ENCODE measurements at places on chromosomes 16 and 17.

- DNase-seq: no peak
Observed at GRCh38 chr16:6861815-6862477, 470.7 kb upstream of the RBFOX1 start.

- peak; percentile 12 for DNase-seq
Observed at GRCh38 chr17:3535253-3535995, 22.2 kb downstream of the TRPV3 start.

- no peak for DNase-seq
Observed at GRCh38 chr17:11932337-11932898, 64.9 kb downstream of the ZNF18 start.

GRCh38 chr17:67833946-67834631 lies 8.8 kb downstream of the BPTF start:
- DNase-seq: no peak

GRCh38 chr17:46139432-46140210 lies 53.6 kb downstream of the KANSL1 start:
- DNase-seq: no peak

GRCh38 chr17:59666235-59666634 lies 41.0 kb downstream of the PTRH2 start:
- DNase-seq: no peak

GRCh38 chr17:27667656-27668487 lies 36.9 kb downstream of the LGALS9 start:
- DNase-seq: no peak

DNA sequence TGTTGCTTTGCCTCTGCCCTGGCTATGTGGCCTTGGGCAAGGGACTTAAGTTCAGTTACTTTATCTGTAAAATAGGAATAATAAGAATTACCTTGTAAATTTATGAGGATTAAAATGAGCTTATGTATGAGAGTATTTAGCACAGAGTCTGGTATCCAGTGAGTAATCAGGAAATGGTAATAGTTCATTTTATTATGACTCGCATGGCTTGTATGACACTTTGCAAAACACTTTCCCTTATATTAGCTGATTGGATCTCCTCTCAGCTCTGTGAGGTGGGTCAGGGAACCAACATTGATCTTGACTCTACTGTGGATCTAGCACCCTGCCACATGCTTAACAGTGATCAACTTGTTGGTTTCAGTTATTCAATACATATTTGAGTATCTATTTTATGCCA lies 8.3 kb upstream of the CDH3 start:
- no peak for DNase-seq

GRCh38 chr17:19650826-19651225 lies 2.3 kb downstream of the ALDH3A2 start:
- no peak for DNase-seq

GRCh38 chr17:66965801-66966262 lies 1.3 kb downstream of the CACNG4 start:
- DNase-seq: no peak

DNA sequence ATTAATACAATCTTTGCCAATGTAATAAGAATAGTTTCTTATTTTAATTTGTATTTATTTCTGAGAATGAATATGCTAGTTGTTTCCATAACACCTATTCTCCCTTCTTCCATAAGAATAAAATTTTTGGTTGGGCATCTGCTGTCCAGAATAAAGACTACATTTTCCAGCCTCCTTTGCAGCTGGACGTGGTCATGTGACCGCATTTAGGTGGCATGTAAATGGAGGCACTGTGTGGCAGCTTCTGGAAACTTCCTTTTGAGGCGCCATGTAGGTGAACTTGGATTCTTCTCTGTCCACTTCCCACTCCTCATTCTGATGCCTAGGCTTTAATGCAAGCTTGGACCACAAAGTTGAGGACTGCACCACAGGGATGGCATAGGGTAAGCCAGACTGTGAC lies 215.4 kb upstream of the AXIN2 start:
- DNase-seq: no peak

GRCh38 chr16:47499700-47500264 lies 38.7 kb downstream of the PHKB start:
- DNase-seq: no peak

DNA sequence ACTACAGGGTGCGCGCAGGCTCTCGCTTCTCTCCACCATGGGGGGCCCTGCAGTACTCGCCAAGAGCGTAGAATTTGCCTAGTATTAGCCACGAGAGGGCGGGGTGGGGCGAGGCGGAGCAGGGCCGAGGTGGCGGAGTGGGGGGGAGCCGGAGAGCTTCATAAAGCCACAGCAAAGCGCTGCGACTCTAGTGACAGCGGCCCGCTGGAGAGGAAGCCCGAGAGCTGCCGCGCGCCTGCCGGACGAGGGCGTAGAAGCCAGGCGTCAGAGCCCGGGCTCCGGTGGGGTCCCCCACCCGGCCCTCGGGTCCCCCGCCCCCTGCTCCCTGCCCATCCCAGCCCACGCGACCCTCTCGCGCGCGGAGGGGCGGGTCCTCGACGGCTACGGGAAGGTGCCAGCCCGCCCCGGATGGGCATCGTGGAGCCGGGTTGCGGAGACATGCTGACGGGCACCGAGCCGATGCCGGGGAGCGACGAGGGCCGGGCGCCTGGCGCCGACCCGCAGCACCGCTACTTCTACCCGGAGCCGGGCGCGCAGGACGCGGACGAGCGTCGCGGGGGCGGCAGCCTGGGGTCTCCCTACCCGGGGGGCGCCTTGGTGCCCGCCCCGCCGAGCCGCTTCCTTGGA lies at the start of gene TBX21:
TBX21 (plus strand) TSS at position 190 of the 627 bp plus-strand sequence; CDS start at position 409, 219 bp downstream.
- peak; percentile 84 for DNase-seq

GRCh38 chr16:86854626-86855294 lies 276.4 kb downstream of the FOXL1 start:
- no peak for DNase-seq

- DNase-seq: no peak
Observed at GRCh38 chr17:41768682-41769288, 17.7 kb downstream of the JUP start.

GRCh38 chr16:6957681-6958080 lies 375.0 kb upstream of the RBFOX1 start:
- no peak for DNase-seq

DNA sequence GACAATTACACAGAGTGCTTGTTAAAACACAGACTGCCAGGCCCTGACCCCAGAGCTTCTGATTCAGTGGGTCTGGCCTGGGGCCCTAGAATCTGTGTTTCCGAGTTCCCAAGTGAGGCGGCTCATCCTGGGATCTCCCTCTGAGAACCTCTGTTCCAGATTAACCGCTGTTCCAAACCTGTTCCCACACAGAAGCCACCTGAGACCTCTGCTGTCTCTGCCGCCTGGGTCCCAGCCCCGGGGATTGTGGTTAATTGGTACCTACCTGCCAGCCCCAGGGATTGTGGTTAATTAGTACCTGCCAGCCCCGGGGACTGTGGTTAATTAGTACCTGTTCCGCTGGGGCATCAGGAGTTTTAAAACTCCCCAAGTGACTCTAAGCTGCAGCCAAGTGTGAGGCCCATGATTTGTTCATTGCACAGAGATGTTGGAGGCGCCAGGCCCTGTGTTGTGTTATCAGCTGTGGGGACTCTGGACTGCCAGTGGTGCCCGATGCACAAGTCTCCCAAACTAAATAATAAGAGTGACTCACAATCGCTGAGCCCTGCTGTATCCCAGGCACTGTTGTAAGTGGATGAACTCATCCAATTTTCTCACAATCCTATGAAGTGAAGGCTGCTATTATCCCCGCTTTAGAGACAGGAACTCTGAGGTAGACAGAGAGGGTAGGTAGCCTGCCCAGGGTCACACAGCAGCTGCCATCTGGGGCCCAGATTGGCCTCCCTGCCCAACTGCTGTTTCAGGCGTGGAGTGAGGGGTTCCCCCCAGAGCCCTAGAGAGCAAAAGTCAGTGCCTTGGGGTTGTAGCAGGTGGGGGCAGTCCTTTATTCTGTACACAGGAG lies 219.7 kb downstream of the IRF8 start:
- DNase-seq: no peak

DNA sequence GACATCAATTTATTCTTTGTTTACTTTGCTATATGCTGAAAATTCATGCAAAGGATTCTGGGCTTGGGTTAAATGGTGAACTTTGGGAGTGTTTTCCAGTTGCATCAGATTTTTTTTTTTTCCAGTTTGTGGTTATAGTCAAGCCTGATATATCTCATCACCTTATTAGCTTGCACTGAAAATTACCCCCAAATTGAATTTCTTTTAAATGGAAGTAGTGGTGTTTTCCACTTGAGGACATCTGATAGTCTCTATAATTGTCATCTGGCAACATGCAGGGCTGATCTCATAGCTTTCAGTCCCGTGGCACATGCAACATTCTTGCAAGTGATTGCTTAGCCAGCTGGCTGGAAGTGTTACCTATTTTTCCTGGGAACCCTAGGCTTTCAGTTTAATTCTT lies 4.7 kb upstream of the KRTAP3-1 start:
- no peak for DNase-seq

- DNase-seq: no peak
Observed at GRCh38 chr17:80722661-80723060, 178.0 kb downstream of the RPTOR start.

- DNase-seq: no peak
Observed at GRCh38 chr17:78462148-78462547, 83.7 kb downstream of the PGS1 start.

GRCh38 chr17:45973099-45973780 lies 25.8 kb upstream of the STH start:
- no peak for DNase-seq

- DNase-seq: no peak
Observed at GRCh38 chr17:68719431-68719830, 118.3 kb upstream of the FAM20A start.

- no peak for DNase-seq
Observed at GRCh38 chr17:42908872-42909700, 8.5 kb downstream of the G6PC1 start.

DNA sequence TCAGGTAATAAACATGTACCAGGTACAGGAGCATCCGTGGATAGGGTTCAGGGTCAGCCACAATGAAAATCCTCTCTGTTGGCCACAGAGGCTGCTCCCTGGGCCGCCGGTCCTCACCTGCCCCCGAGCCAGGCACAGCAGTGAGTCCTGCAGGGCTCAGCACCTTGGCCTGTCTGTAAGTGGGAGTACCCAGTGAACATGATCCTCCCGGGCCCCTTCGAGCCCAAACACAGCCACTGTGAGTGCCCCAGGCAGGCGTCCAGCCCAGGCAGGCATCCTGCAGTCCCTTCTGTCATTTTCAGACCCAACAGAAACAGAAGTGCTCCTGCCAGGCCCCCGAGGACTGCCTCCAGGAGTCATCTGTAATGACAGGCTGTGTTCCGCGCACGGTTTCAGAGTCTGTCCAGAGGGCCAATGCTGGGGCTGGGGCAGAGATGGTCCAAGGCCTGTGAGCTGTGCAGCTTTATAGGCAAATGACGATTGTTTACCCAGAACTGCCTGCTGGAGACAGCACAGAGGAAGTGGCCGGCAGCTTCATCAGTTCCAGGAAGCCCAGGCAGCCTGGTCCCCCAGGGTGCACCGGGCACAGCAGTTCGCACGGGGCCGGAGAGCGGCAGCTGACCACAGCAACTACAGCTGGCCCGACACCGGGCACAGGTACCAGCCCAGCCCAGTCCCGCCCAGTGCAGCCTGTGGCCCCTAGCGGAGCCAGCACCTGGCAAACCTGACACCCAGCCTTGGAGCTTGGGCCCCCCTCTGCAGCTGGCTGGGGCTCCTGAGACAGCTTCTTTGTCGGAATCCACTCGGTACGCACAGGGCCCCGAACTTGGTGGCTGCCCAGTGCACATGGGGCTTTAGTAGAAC lies 13.2 kb downstream of the SLC7A5 start:
- DNase-seq: no peak

DNA sequence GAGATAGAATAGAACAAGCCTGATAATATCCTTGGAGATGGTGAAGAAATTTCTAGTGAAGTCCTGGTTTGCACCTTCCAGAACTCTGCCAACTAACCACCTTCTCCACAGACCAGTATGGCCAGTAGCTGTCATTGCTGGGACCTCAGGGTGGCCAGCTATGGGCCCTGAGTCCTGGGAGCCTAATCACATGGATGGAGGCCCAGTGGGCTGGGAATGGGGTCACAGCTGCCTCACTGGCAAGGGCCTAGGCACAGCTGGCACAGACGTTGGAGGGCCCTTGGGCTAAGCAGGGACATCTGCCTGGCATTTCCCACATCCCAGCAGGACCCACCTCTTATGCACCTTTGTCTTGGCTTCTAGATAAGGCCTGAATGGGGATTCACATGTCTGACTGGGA lies 7.6 kb upstream of the WNT3 start:
- no peak for DNase-seq

DNA sequence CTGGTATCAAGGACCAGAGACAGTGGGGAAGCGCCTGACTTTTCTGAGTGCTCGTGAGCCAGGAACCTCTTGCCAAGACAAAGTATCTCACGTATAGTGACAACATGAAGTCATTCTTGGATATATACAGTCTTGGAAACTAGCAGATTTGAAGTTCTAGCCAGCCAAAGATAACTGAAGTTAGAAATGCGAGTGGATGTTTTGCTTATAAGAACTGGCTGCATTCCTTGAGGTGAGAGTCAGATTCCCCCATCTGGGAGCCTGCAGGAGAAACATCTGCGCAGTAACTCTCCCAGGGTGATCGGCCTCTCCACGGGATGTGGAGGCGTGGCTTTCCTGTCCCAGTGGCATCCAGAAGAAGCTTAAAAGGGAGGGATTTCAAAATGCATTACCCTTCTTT lies 89.8 kb downstream of the SHISA6 start:
- no peak for DNase-seq

- no peak for DNase-seq
Observed at GRCh38 chr17:79851461-79851817, 12.2 kb upstream of the CBX4 start.

GRCh38 chr17:33121272-33121671 lies 129.6 kb downstream of the SPACA3 start:
- no peak for DNase-seq

DNA sequence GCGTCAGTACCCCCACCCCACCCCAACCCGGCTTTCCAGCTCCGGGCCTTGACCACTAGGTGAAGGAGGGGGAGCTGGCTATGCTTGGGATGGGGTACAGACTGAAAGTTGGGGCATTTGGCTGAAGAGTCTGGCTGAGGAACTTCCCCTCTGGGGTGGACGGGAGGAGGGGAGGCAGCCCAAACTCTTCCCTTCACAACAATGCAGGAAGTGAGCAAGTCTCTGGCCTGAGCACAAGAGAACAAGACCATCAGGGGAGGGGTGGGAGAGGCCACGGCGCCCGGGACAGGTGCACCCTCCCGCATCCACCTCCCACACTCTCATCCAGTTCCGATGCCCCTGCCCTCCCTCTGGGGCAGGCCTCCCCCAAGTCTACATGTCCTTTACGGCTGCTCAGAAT lies 5.6 kb downstream of the USH1G start:
- DNase-seq: no peak

- DNase-seq: no peak
Observed at GRCh38 chr16:17567455-17567854, 96.7 kb upstream of the XYLT1 start.

- no peak for DNase-seq
Observed at GRCh38 chr17:41672153-41672552, 16.5 kb upstream of the EIF1 start.

GRCh38 chr16:78984324-78984723 lies 616.2 kb downstream of the MAF start:
- no peak for DNase-seq

- DNase-seq: no peak
Observed at GRCh38 chr17:8985054-8985701, 19.7 kb upstream of the PIK3R5 start.
